ENCODE measurements at places on chromosomes 7 and 10. TPM values are rescaled to one million over a fixed set of nuclear protein-coding genes. Genes with fewer than 3 reads are reported as not detected.

GRCh38 chr7:89623018-89623672, 531.1 kb upstream of the STEAP1 start:
- no peaks in the 10 kb centered on the region for H3K36me3 ChIP-seq
- H3K4me3 ChIP-seq: no peak overlapping the region
- peak; percentile 22 for DNase-seq
- H3K4me1 ChIP-seq: no peaks in the 10 kb centered on the region
- no peak overlapping the region for H3K27ac ChIP-seq

- no peak for DNase-seq
- no peaks in the 10 kb centered on the region for H3K4me1 ChIP-seq
- no peak overlapping the region for H3K27ac ChIP-seq
Observed at GRCh38 chr7:113281223-113281622, 162.9 kb upstream of the SMIM30 start.

DNA sequence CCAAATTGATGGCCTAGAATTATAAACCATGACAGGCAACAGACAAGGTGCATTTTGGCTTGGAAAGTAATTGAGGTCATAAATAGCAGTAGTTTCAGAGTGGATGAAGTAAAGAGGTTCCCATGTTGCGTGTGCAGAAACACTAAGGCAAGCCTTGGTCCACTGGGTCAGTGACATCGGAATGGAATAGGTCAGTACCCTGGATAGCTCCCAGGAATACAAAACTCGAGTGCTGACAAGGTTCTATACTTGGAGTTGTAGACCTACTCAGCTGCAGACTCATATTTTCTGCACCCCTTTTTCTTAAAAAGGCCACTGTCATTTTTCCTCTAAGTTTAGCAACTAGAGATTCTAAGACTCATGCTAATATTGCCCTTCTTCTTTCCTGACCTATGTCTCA, 132.8 kb downstream of the DYNC1I1 start:
- peaks cover 9% of the 10 kb centered on the region for H3K27me3 ChIP-seq
- H3K27ac ChIP-seq: no peak overlapping the region
- no peaks in the 10 kb centered on the region for H3K36me3 ChIP-seq
- H3K4me1 ChIP-seq: no peaks in the 10 kb centered on the region

DNA sequence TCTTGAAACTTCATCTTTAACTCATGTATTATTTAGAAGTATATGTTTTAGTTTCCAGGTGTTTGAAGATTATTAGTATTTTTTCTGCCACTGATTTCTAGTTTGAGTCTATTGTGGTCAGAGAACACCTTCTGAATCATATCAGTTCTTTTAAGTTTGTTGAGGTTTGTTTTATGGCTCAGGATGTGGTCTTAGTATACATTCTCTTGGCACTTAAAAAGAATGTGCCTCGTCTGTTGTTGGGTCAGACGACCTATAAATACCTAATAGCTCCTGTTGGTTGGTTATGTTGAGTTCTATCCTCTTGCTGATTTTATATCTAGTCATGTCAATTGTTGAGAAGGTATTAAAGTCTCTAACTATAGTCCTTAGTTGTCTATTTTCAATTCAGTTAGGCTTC, 15.9 kb downstream of the TDRD1 start:
- no peaks in the 10 kb centered on the region for H3K36me3 ChIP-seq
- peaks cover 5% of the 10 kb centered on the region for H3K27me3 ChIP-seq
- H3K4me3 ChIP-seq: no peak overlapping the region
- no peaks in the 10 kb centered on the region for H3K4me1 ChIP-seq

DNA sequence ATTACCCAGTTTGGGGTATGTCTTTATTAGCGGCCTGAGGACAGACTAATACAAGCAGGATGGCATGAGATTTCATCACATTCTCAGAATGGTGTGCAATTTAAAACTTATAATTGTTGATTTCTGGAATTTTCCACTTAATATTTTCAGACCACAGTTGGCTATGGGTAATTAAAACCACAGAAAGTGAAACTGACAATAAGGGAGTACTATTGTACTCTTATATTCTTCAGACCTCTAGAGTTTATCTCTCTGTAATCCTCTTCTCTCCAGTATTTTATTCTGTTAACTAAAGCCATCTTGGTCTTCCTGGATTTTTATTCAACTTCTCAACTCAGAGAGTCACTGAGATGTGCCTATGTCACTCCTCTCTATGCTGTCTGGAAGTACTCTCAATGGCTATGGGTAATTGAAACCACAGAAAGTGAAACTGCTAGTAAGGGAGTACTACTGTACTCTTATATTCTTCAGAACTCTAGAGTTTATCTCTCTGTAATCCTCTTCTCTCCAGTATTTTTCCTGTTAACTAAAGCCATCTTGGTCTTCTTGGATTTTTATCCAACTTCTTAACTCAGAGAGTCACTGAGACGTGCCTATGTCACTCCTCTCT, 118.3 kb downstream of the PPP1R17 start:
- no peak overlapping the region for H3K4me3 ChIP-seq
- no peaks in the 10 kb centered on the region for H3K4me1 ChIP-seq
- no peak for DNase-seq
- no peaks in the 10 kb centered on the region for H3K36me3 ChIP-seq
- H3K27me3 ChIP-seq: no peaks in the 10 kb centered on the region

GRCh38 chr7:117405519-117405918, 21.8 kb downstream of the ASZ1 start:
- no peak overlapping the region for H3K27ac ChIP-seq
- no peaks in the 10 kb centered on the region for H3K36me3 ChIP-seq
- H3K27me3 ChIP-seq: no peaks in the 10 kb centered on the region
- no peak overlapping the region for H3K4me3 ChIP-seq
- no peaks in the 10 kb centered on the region for H3K4me1 ChIP-seq
- no peak for DNase-seq

GRCh38 chr10:11832042-11832441, 8.9 kb downstream of the PROSER2 start:
- H3K36me3 ChIP-seq: no peaks in the 10 kb centered on the region
- no peak overlapping the region for H3K27ac ChIP-seq
- H3K4me3 ChIP-seq: no peak overlapping the region
- no peaks in the 10 kb centered on the region for H3K4me1 ChIP-seq
- no peaks in the 10 kb centered on the region for H3K27me3 ChIP-seq

GRCh38 chr10:103745341-103746247, 109.8 kb downstream of the SH3PXD2A start:
- no peaks in the 10 kb centered on the region for H3K36me3 ChIP-seq
- no peak overlapping the region for H3K27ac ChIP-seq
- no peaks in the 10 kb centered on the region for H3K4me1 ChIP-seq
- DNase-seq: no peak

- H3K36me3 ChIP-seq: no peaks in the 10 kb centered on the region
Observed at GRCh38 chr10:35876248-35876647, 234.2 kb upstream of the FZD8 start.

TRPV5 gene
- not detected for total RNA-seq
